ENCODE measurements at places on chromosomes 7 and 10.

- no peak for DNase-seq
These were observed 155.6 kb upstream of the GHITM start for GRCh38 chr10:83983578-83984255.

- no peak for DNase-seq
These were observed 119.2 kb upstream of the PCBD1 start for GRCh38 chr10:71007516-71007915.

DNA sequence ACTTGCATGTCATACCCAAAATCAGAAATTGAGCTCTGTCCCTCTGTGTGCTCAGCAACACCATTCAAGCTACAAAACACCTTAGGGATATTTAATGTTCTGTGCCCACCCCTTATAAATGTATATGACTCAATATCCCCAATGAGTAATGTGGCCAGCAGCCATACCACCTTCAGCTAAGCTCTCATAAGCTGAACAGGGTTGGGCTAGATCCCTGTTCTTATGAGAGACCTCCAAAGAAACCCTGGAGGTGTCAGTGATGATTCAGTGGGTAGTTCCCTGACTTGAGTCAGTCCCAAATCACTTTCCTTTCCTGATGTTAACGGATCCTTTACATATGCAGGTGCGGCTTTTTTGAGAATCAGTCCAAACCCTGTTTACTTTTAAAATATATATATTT lies 253.8 kb downstream of the CREB5 start:
- DNase-seq = no peak

DNA sequence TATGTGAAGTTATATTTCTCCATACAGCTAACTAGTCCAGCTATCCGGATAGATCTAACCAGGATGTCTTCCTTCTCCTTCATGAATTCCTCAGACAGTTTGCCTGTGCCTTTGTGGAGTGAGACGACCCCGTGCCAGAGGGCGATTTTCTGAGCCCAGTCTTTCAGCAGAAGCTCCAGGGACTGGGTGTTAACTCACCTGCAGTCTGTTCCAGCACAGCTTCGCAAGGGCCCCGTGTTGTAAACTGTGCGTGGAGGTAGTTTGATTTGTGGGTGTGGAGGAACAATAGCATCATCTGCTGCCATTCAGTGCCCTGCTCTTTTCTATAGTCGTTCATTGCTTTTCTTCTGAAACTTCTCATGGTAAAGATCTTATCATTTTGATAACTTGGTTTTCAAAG lies 103.8 kb downstream of the INPP5A start:
- no peak for DNase-seq

DNA sequence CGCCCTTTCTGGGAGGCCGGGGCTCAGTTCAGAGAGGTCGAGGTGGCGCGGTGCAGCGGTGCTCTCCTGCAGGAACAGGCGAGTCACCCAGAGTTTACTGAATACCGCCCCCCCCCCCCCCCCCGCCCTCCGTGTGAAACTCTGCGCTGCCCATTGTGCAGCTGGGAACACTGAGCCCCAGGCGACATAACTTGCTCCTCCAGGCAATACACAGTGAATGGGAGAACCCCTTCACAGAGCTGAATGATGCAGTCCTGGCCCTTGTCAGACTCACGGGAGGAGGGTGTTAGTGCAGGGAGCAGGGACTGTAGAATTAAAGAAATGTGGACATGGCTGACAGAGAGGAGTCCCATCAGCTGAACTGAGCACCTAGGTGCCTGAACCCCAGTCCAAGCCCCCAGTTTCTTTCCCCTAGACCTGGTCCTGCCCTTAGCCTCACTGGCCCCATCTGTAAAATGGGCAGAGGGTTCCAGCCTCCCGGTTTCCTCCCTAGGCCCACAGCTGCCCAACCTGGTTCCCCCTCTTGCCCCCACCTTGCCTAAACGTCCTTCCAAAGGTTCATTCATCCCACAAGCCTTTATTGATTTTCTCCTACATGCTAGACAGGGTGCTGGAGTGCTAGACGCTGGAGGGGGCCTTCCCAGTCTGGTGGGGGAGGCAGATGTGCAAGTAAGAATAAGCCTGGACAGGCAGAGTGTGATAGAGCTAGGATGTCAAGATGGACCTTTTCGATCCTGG lies 869 bp upstream of the LOXL4 start:
- no peak for DNase-seq

GRCh38 chr10:76119036-76119435 lies 687.6 kb downstream of the LRMDA start:
- DNase-seq = no peak

GRCh38 chr7:3861386-3861785 lies 560.3 kb downstream of the SDK1 start:
- no peak for DNase-seq

DNA sequence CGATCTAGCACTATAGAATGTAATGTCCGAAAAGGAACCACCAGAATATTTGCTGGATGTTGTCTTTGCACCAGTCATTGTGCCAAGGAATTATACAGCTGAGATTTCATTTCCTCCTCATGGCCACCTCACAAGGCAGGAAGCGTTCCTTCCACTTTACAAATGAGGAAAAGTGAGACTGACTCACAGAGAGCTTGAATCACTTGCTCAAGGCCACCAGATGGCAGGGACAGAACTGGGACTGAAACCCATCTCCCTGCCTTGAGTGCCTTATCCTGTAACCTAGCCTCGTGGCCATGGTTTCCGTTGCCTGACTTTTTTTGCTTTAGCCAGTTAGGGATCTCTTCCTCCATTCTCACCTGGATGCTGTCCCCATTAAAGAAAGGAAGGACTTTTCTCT lies 44.7 kb upstream of the PDZD8 start:
- no peak for DNase-seq

DNA sequence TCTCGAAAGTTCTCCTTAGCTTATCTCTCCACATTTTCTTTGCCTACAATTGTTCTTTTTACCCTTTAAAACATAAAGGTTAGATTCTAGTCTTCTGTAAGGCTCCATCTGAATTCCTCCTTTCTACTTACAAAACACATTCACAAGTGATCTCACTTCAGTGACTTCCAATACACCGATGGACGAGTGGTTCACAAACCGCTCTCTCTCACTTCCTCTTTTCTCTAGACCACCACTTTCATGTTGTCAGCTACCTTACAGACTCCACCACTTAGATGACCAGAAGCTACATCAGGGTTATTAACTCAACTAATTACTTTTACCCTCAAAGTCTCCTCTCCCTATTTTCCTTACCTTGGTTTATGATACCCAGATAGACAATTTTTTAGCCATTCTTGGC lies 11.8 kb downstream of the MET start:
- no peak for DNase-seq

DNA sequence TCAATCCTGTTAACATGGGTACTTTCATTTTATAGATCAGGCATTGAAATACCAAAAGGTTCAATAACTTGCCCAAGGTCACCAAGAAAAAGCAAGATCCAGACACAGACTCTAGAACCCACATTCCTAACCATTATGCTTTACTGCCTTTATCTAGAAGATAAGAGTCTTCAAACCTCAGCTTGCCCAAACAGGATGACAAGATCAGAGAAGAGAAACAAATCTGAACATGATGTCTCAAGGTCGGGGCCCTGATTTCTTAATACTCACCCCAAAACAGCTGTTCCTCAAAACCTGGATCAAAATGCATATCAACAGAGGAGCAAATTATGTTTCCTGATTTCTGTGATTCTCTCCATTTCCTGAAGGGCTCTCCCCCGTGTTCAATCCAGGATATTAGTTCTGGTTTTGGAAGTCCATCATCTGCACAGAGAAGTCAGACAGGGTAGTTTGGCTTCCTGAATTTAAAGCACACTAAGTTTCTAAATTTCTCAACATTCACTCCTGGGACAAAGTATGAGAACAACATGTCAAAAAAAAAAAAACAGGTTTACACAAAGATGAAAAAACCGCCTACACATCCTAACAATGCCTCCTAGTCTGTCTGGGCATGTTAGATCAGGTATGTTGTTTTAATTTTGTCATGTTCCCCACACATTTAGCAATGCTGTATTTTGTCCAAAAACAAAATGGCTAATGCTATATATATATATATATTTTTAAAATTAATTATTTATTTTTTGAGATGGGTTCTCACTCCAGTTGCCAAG lies 16.2 kb downstream of the ZNF786 start:
- no peak for DNase-seq

GRCh38 chr7:23043441-23043840 lies 29.5 kb upstream of the HYCC1 start:
- DNase-seq = no peak

GRCh38 chr7:75572814-75573213 lies 80.7 kb downstream of the SPDYE5 start:
- DNase-seq = no peak

GRCh38 chr10:25695586-25695985 lies 238.4 kb upstream of the MYO3A start:
- no peak for DNase-seq

- peak; percentile 55 for DNase-seq
These were observed 9.9 kb upstream of the SPAG6 start for GRCh38 chr10:22335173-22335933.

- DNase-seq = no peak
These were observed 90.8 kb downstream of the SFMBT2 start for GRCh38 chr10:7320072-7320471.

- no peak for DNase-seq
These were observed 48.9 kb downstream of the SNX10 start for GRCh38 chr7:26340476-26341018.

DNA sequence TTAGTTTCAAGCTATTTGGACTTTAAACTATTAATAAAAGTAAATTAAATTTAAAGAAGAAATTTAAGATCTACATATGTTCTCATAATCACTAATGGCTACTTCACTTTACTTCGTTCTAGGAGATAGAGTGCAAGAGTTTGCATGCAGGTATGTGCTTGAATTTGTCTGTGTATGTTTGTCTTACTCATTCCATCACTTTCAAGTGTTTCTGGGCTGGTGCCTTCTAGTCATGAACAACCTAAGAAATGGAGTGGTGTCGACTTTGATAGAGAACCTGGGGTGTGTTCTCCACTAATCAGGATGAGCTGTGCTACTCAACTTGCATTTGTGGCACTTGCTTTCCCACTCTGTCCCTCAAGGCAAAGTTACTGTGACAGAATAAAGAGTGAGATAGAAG lies 169.9 kb downstream of the KCND2 start:
- no peak for DNase-seq

DNA sequence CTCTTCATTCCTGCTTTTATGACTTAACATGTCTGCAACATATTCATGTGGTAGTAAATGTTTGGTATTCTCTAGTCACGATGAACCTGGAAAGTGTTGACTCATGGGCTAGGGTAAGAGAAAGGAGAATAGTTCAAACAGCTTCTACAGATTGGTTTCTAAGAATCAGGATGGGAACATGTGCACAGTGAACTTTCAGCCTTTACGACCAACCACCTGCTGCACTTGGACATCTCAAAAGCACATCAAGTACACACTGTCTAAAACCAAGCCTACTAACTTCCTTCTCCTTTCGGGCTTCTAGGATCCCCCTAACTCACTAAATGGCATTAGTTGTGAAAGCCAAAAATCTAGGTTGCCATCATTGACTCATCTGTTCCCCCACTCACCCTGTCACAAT lies 85.5 kb downstream of the CUL2 start:
- DNase-seq = no peak

DNA sequence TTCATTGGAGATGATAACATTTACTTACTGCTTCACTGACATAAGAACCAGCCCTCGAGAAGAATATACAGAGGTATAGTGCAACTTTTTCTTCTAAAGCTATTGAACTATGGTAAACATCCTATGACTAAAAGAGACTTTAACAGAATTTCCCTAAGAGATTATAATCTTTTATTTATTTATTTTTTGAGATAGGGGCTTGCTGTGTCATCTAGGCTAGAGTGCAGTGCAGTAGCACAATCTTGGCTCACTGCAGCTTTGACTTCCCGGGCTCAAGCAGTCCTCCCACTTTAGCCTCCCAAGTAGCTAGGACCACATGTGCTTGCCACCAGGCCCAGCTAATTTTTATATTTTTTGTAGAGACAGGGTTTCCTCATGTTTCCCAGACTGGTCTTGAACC lies 258.5 kb upstream of the FERD3L start:
- no peak for DNase-seq

GRCh38 chr10:53894145-53894544 lies 906.9 kb downstream of the PCDH15 start:
- DNase-seq = no peak

DNA sequence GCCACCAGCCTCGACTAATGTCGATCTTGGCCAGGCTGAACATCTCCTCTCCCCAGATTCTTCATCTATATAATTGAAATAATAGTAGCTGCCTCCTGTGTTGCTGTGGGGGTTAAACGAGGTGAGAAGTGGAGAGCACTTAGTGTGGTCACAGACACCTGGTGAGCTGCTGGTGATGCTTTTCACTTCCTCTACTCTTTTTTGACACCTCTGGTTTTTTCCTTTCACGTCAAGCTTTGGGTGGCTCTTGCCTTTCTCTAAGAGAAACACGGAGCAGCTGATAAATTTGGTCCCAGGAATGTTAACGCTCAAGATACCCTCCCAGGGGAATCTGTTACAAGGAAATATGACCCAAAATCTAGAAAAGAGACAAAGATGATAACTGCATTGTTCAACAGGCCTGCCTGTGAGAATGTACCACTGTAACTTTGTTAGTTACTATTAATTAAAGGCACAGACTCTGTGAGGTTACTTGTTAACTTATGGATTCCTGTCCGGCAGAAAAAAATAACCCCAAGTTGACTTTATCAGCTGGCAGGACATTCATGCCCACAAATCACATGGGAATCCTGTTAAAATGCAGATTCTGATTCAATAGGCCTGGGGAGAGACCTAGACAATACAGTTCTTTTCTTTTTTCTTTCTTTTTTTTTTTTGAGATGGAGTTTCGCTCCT lies 9.5 kb upstream of the NPFFR1 start:
- no peak for DNase-seq

DNA sequence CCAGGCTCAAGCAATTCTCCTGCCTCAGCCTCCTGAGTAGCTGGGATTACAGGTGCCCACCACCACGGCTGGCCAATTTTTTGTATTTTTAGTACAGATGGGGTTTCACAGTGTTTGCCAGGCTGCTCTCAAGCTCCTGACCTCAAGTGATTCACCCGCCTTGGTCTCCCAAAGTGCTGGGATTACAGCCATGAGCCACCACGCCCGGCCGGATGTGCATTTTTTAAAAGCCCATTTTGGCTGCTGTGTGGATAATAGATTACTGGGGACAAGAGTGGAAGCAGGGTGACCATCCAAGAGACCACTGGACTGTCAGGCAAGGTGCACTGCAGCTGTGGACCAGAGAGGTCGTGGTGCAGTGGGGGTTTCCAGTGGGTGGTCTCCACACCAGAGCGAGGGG lies 21.4 kb downstream of the HKDC1 start:
- DNase-seq = no peak

DNA sequence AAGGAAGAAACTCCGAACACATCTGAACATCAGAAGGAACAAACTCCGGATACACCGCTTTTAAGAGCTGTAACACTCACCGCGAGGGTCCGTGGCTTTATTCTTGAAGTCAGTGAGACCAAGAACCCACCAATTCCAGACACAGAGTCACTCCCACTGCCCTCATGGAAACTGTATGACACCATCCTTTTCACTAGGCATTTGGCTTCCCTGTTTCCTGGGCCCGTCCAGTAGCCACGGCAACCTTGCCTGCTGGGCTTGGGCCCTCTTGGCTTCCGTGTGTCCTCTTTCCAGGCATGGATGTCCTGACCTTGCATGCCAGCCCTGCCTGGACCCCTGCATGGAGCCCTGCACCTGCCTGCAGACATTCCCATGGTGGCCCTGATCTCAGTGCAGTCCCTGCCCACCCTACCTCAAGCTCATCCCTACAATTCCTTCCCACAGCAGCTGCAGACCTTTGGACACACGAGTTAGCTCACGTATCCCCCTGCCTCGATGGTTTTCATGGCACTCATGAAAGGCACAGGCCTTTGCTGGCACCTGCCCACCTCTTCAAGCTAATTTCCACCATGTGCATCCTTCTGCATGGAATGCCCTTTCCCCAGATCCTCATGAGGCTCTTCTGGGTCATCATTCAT lies 6.7 kb downstream of the SH2D4B start:
- no peak for DNase-seq

Data from activated CD4-positive, alpha-beta T cell treated with anti-CD3 and anti-CD28 coated beads for 1 hour (primary cell).